D341Med (cell line): ENCODE measurements at places on chromosomes 6 and 20.
A peak's percentile ranks its signal among the peaks of the same experiment; 100 is the strongest.

DNA sequence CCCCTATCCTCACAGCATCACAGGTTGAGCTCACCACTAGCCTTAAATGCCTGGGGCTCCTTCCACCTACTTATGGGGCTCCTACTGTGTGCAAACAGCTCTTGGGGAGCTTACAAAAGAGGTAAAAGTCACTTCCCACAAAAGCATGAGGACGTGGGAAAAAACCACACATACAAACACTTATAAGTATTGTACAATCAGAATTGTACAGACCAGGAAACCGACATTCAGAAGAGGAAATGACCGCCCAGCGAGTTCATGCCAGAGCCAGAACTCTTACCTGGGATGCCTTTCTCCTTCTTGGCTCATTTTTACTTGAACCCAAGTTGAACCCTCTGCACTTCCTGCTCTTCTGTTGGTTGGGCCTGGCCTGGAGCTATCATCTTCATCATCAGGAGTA, 6.3 kb upstream of the PPP1R16B start:
- DNase-seq = no peak

- DNase-seq = no peak
Observed at GRCh38 chr6:170371588-170371987, 65.0 kb downstream of the FAM120B start.

- no peak for DNase-seq
Observed at GRCh38 chr6:118216751-118217150, 309.7 kb downstream of the SLC35F1 start.

GRCh38 chr6:133230052-133230451, 11.1 kb upstream of the EYA4 start:
- no peak for DNase-seq

DNA sequence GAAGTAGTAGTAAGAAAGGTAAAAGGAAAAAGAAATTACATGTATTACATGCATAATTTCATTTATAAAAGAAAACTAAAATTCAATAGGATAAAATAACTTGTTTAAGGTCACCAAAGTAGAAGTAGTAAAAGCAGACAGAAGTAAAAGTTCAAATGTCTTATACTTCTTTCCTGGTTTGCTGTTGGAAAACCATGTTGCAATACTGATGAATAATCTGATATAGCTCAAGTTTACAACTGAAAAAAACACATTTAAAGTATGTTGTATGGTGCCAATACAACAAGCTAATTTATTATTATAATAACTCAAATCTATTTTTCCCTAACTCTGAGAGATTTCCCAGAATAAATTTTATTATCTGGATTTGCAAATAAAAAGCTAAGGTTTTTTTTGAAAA, 78.3 kb downstream of the PHIP start:
- DNase-seq = no peak

DNA sequence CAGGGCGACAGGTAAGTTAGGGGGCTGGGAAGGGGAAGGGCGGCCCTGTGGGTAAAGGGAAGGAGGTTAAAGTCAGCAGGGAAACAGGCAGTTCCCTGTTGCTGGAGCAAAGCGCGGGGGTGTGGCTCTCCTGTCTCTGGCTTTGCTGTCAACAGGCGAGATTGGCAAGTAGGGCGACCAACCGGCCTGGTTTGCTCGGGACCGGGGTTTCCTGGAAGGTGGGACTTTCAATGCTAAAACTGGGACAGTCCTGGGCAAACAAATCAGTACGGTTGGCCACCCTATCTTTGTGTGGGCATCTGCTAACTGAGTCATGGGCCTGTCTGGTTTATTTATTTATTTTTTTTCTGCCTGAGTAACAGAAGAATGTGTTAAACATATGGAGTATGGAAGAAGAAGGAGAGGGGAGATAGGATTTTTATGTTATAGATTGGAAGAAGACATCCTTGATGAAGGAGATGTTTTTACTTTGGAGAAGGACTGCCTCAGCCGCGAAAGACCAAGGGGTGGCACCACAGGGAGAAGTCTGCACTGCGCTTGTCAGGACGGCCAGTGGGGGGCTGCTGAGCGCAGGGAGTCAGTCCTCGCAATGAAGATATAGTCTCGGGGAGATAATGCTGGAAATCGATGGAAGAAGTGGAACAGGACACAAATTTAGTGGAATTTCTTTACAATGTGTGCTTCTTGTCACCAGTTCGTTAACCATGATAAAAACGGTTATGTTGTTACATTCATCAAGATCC, 43.4 kb upstream of the ESR1 start:
- DNase-seq = peak; percentile 75

- DNase-seq = no peak
Observed at GRCh38 chr20:8156235-8157079, 24.4 kb downstream of the PLCB1 start.

- no peak for DNase-seq
Observed at GRCh38 chr6:5300206-5300764, 39.0 kb downstream of the FARS2 start.

DNA sequence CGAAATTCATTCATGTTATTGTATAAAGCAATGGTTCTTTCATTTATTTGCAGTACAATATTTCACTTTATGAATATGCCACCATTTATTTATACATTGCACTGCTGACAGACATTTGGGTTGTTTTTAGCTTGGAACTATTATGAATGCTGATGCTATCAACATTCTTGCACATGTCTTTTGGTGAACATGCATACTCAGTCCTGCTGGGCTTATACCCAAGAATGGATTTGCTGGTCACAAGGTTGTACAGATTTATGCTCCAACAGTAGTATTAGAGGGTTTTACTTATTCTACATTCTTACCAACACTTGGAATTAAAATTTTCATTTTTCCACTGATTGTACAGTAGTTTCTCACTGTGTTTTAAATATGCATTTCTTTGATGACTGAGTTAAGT, 126.2 kb downstream of the PTPRK start:
- DNase-seq = no peak
